MCF 10A (cell line): ENCODE measurements at places on chromosomes 1 and 21. TPM values are rescaled to one million over a fixed set of nuclear protein-coding genes. Genes with fewer than 3 reads are reported as not detected.

DNA sequence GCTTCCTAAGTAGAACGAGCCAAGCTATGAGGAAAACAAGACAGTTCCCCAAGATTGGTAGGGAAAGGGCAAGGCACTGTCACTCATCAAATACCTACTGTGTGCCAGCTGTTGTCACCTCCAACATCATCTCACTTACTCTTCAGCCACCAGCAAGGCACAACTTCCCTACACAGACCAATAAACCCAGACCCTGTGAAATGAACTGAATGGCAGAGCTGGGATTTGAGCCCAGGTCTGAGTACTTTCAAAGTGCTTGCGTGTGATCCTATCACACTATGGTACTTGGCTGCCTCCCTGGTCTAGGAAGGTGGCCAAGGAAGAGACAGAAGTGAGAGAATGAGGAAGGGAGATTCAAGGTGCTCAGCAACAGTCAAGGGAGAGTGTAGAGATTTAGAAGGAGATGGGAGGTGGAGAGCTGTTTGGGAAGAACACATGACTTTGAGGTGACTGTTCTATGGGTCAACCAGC, 16.7 kb upstream of the TRIM63 start:
- peaks cover 27% of the 10 kb centered on the region for H3K27me3 ChIP-seq
- H3K27ac ChIP-seq = no peak overlapping the region
- H3K36me3 ChIP-seq = no peaks in the 10 kb centered on the region
- no peak overlapping the region for H3K4me3 ChIP-seq
- H3K4me1 ChIP-seq = no peaks in the 10 kb centered on the region

DNA sequence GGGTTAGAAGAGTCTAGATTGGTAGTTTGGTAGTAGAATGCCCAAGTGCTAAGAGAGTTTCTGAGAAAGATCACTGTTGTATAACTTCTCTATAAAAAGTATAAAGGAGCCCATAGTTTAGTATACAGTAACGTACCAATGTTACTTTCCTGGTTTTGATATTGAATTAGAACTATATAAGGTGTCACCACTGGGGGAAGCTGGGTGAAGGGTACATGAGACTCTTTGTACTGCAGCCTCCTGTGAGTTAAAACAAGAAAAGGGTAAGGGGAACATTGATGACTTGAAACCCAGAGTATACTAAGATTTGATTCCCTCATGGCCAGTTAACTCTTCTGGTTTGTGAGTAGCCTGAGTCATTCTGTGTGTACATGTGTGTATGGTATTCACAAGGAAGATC, 129.8 kb downstream of the RPS6KC1 start:
- H3K4me3 ChIP-seq = no peak overlapping the region
- H3K27ac ChIP-seq = no peak overlapping the region
- H3K27me3 ChIP-seq = no peaks in the 10 kb centered on the region
- no peaks in the 10 kb centered on the region for H3K4me1 ChIP-seq

DNA sequence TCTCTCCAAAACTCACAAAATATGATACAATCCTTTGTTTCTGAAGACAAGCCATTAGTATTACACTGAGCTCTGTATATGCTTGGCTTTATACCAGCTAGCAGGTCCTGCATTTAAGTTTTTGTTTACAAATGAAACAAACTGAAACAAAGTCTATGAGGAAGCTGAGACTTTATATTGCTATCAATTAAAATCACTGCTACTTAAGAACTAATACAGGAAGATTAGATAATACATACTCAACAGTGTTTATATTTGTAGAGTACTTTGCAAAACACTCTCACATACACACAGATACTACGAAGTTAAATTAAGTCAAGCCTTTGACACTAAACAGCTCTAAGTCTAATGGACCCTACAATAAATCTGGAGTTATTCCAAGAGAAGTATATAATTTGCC, 247.4 kb downstream of the CRB1 start:
- no peaks in the 10 kb centered on the region for H3K27me3 ChIP-seq
- DNase-seq = no peak
- peaks cover 17% of the 10 kb centered on the region for H3K36me3 ChIP-seq

The GJA9 gene
- not detected in 2 replicates for total RNA-seq

The SASS6 gene
- total RNA-seq = 6.6 and 7.5 TPM in 2 replicates
